ENCODE measurements at places on chromosomes 4 and X.

- DNase-seq: no peak
Measured at GRCh38 chr4:25310066-25310802, 2.3 kb upstream of the ZCCHC4 start.

DNA sequence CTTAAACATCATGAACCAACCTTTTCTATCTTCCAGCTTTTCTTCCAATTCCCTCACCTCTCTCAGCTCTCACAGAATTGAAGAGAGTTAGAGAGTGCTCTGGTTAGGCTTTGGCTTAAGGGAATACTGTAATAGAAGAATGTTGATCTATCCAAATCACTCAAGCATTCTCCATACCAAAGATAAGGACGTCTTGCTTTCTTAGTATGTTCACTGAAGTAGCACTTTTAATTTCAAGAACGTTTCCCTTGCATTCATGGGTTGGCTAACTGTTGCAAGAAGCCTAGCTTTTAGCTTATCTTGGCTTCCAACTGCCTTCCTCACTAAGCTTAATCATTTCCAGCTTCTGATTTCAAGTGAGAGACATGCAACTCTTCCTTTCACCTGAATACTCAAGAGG lies 43.2 kb downstream of the FANCB start:
- DNase-seq: no peak

DNA sequence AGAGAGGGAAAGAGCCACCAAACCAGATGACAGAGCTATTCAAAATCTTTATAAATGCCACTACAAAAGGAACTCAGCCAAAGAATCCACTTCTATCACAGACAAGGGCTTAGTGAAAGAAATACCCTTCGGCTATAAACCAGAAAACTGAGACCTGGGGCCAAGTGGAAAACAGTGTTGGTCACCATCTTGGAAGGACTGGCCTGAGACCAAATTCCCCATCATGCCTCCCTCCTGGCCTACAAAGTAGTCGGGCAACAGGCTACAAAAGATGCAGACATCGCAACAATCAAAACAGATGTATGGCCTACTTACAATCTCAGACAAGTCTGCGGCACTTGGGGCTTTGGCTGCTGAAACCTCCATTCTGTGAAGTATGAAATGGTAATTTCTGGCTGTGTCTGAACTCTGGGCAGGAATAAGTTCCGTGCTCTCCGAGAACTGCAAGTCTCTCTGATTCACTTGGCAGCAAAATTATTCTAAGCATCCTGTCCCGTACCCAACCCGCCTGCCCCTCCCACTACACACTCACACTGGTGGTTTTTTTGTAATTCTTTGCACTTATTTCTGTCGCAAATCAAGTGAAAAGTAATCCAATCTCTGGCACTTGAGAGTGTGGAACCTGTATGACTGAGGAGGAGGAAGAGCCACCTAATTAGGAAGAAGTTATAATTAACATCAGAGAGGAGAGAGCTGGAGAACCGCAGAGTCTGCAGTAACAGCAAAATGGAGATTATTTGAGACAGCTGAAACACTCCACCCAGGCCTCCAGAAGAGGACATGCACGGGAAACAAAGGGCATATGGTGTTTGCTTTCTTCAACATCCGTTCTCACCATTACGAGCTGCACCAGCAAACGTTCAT lies 87.8 kb downstream of the SH3KBP1 start:
- DNase-seq: no peak

DNA sequence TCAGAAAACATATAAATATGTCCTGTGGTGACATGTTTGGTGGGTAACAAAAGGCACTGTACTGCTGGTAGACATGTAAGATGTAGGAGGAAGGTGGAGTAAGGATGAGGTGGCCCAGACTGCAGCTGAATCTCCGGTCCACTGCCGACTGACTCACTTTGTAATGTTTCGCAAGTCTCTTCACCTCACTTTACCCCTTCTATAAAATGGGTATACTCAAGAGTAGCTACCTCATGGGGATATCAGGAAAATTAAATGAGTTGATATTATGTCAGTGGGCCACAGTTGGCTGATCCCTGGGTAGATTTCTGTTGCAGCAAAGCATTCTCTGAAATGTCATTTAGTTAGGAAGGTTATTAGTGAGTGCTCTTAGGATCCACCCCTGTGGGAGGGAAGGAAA lies 22.1 kb downstream of the MRFAP1 start:
- DNase-seq: no peak

GRCh38 chrX:9707306-9708033 lies 58.2 kb downstream of the GPR143 start:
- DNase-seq: no peak

GRCh38 chr4:164771088-164771487 lies 17.2 kb downstream of the SMIM31 start:
- DNase-seq: no peak

Data from stimulated activated CD4-positive, alpha-beta T cell treated with anti-CD3 and anti-CD28 coated beads, Interleukin-1b, Interleukin-23, amount 100 ng/mL, for 1 hour (primary cell).